Spinal cord (tissue), 10 donors: ENCODE measurements at places on chromosomes 7 and 10.

- DNase-seq, result no peak
Observed at GRCh38 chr10:11837372-11838161, 14.4 kb downstream of the PROSER2 start.

DNA sequence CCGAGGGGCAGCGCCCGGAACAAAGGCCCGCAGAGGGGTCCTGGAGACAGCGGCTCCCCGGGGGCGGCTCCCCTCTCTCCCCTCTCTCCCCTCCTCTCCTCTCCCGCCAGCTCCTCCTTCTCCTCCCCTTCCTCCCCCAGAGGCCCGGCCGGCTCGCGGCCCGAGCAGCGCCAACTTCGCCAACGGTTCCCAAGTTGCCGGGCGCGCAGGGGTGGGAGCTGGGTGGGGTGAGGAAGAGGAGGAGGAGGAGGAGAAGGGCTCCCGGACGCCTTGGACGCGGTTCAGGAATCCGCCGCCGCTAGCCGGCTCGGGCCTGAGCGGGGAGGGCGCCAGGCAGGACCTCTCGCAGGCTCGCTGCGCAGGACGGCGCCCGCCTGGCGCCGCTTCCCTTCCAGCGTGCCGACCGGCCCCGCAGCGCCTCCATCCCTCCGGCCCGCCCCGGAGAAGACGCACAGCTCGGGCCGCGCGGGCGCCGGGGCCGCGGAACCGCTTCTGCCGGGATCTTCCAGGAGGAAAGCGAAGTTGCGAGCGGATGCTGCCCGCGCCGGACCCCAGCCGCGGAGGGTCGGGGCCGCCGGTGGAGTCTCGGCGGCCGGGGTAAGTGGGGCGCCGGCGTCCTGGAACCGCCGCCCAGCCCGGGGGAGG lies at the start of gene CHST3:
TSS of gene CHST3 (plus strand) at position 298 of the 645 bp plus-strand sequence. CDS start 41,448 bp downstream, outside the sequence.
- DNase-seq, result no peak

DNA sequence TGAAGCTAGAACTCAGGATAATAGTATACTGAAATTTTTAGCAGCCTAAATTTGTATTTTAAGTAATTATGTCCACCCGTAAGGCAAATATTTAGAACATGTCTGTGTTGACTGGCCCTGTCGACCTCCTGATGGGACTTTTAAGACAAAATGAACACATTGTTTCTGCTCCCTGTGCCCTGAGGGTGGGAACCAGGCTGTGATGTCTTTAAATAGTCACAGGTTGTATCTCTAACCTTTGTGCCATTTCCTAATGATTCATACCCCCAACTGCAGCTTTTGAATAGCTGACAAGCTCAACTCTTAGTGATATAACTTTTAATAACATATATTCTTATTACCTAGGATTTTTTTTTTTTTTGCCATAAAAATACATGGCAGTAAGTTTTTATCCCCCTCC lies 494.9 kb upstream of the AKR1E2 start:
- no peak for DNase-seq

DNA sequence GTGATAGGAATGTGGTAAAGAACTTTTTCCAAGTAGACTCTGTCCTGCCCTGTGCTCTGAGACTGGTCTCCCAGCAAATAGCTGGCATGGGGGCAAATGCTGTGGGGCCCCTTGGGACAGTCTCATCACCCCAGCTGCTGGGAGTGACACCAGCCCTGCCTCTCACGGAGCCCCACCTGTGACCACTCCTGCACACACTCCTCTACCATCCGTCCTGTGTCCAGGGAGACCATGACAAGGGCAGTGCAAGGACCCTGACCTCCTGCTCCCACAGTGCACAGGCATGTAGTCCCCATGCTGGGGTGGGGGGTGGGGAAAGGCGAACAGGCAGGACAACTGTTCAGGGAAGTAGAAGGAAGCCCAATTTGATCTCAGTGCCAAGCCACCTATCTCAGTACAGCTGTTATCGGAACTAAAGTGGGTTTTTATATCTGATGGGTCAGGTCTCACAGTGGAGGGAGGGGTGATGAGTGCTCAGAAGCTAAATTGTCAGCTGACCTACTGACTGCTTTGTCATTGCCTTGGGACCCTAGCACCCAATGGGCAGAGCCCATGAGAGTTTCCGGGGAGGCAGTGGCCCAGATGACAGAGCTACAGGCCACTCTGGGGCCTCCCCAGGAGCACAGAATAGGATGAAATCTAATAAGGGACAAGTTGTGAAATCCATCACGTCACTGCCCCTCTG lies 24.5 kb downstream of the VSTM4 start:
- no peak for DNase-seq

DNA sequence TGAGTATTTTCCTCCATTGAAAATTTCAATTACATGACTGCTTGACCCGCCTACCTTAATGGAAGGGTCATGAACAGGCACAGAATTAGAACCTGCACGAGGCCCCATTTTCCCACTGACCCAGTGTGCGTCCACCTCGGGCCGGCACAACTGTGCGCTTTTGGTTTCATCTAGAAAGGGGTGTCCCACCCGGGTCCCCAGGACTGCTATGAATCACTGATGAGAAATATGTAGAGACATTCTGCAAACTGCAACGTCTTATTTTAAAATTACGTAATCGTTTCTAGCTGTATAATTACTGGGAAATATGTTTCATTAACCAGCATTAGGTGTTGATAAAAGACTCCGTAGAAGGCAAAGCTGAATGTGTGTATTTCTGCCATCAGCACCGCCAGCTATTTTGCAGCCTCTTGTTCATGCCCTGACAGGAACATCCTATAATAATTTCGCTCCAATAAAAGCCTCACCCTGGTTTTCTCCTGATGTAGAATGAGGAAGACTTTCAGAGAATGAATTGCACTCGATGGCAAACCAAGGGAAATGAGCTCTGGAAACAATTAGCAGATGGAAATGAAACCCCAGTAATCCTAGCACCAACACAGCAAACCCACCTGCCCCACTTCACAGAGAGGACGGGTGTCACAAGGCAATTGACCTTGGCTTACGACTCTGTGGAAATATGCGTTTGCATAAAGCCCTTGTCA lies 562.1 kb downstream of the DNAJB6 start:
- DNase-seq, result peak; percentile 57

DNA sequence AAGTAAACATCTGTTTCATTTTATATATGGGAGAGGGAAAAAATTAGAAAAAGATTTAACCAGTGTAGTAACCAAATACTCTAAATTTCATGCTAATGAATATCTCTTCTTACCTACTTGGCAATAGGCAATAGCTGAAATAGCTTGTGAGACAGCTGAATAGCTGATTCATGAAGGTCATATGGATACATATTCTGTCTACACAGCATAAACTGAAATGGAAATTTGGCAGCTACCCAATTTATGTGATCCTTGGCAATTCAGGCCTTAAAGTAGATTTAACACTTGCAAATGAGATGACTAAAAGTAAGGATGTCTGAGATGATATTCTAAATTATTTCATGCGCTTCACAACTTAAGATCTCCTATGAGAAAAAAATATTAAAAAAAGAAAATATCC lies 261.2 kb upstream of the SEMA3A start:
- DNase-seq, result peak; percentile 37

DNA sequence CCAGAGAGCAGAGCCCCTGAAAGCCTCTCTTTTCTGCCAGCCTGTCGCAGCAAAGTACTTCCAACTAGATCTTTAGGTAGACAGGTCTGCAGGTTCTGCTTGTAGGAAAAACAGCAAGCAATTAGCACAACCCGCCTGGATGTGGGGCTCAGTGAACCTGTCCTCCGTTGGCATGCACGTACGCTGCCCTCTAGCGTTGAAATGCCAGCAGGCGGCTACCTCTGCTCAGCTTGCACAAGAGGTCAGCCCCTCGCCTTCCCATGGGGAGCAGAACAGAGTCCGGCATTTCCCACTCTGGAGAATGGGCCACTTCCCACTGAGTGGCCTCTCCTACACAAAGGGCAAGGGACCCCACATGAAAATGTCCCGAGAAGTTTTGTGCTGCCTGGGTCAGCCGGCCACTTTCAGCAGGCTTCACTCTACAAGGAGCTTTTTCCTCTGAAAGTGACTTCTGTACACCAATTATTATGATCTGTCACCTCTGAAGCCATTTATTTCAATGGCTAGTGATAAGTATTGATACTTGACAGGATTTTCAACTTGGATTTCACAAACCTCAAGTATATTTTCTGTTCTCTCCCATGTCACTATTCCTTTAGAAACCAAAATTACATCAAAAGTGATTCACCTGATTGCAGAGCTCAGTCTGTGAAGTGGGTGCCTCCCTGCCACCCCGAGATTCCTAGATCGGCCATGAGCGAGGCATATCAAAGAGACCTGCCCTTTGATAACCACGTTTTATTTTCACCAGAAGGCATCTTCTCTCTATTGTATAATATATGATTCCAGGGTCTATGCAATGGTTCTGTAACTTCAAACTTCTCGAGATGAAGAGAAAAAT lies 56.7 kb downstream of the JCAD start:
- no peak for DNase-seq

DNA sequence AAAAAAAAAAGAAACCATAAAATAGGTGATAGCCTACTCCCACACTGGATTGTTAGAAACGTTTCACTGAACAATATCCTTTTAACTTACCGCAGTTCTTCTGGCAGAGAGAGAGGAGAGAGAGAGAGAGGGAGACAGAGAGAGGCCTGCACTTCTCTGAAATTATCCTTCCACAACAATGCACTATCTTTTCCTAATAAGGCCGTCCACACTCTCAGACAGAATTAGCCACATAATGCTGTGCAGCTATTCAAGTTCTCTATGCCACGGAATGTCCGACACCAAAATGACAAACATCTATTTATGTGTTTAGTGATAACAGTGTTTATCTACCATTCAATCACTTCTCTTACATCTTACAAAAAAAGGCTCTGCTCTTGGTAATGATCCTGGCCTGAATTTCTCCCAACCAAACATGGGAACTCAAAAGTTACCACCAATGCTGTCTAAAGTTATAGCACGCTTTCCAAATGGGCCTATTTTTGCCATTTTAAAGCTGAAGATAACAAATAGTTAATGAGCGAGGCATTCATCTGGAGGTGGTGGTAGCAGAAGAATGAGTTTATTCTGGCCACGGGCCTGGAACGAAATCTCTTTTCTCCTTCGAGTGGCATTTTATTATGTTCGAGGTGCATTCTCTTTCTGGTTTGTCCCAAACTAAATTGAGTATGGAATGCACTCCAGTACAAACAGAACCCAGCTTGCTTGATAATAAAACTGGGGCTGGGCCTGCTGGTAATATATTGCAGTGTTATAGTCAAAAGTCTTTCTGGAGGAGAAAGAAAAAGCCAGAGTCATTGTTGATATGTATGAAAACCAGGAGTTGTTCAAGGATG lies 160.2 kb upstream of the SVIL start:
- no peak for DNase-seq

- peak; percentile 50 for DNase-seq
Observed at GRCh38 chr7:158818325-158819213, 10.7 kb downstream of the ESYT2 start.

DNA sequence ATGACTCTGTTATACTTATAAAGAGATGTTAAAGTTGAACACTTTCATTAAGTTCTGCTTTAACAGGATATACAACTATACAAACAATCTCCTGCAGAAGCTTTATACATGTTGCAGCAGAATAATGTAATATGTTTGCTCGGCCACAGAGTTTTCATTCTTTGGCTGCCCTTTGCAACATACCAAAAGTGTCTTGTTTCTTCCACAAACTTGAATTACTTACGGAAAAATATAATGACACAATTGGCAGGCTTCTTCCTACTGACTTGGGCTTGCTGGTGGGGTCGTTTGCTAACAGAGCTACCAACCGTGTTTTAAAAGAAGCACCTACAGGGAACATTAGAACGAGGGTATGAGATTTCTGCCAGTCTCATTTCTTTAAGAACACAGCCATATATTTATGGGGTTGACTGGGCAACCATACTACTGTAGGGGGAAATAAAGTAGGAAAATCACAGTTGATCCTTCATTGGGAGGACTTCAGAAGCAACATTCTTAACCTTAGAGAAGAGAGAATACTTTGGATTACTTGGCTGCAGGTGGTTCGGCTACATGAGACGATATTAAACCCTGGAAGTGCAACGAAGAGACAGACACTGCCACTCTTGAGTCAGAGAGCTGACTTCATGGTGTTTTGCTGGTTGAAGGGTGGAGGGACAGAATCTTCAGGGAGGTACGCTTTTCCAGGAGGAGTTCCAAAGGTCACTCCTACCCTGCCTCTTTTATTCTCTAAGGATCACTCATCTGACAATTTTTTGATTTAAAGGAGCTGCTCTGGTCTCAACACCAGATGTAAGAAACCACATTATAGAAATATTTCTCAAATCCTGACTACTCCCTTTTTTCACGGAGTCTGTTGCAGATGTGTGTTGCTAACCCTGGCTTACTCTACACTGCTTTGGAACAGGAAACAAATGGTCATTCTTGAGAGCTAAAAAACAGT lies 123.9 kb downstream of the SEMA3C start:
- no peak for DNase-seq
